ENCODE measurements at places on chromosomes 11 and 22.
A peak's percentile ranks its signal among the peaks of the same experiment; 100 is the strongest.

- peak; percentile 71 for DNase-seq
These were observed 6.9 kb upstream of the B3GNT6 start for GRCh38 chr11:77027275-77027674.

DNA sequence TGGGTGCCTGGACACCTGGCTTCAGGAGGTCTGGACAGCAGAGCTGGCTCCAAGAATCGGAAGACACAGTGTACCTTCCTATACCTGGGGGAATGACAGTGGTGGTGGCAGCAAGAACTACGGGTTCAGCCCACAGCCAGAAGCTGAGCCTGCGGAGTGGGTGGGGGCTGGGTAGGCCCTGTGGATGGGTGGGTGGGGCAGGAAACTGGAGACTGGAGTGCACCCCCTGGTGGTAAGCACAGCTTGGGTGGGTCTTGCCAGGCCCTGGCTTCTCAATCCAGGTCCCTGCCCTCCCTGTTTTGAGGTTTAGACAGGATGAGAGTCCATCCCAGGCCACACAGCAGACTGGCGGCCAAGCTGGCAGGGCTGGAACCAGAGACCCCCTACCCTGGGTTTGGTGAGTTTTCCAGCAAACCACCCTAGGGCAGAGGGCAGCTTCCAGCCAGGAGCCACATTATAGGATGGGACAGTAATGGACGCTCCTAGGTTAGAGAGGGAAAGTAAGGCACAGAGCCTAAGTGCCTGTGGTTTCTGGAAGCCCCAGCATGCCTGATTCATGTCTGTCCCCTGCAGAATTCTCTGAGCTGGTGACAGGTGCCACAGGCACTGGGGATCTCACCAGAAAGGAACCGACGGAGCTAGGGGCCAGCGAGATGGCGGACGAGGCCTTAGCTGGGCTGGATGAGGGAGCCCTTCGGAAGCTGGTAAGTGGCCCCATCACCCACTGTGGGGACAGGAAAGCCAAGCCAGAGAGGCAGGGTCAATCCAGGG is 1.7 kb downstream of the SMTN start:
- DNase-seq: no peak

GRCh38 chr11:73077454-73077853 is 64.7 kb downstream of the FCHSD2 start:
- DNase-seq: no peak

DNA sequence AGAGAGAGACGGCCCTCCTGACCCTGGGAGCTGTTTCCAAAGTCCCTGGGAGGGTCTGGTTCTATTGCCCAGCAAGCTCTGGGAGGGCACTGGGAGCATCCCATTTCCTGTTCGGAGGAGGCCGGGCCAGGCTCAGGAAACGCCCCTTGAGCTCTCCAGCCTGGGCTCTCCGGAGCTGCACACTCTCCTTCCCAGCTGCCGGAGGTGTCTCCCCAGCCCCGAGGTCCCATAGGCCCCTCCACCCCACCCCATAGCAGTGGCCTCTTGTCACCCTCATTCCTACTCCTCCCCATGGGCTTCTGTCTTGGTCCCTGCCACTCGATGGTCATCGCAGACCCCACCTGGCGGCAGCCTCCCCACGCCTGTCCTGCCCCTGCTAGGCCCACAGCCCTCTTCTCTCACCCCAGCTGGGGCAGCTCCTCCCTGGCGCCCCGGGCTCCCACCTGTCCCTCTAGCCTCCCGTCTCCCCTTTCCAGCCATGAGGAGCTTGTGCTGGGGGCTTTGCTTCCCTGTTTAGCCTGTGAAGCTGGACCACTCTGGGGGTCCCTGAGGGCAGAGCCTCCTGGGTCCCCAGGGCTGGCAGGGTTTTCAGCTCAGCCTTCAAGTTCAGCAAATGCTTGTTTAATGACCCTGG is 2.8 kb downstream of the TSPAN32 start:
- no peak for DNase-seq

DNA sequence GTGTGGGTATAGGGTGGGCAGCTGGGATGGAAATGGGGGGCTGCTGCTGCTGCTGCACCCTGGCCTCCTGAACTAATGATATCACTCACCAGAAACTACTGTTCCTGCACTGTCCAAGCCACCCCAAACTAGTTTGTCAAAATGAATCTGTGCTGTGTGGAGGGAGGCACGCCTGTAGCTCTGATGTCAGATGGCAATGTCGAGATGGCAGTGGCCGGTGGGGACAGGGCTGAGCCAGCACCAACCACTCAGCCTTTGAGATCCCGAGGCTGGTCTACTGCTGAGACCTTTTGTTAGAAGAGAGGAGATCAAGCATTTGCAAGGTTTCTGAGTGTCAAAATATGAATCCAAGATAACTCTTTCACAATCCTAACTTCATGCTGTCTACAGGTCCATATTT is 1.3 kb downstream of the RAG1 start:
- DNase-seq: no peak

- DNase-seq: no peak
These were observed 473.7 kb downstream of the JRKL start for GRCh38 chr11:96863520-96863919.

DNA sequence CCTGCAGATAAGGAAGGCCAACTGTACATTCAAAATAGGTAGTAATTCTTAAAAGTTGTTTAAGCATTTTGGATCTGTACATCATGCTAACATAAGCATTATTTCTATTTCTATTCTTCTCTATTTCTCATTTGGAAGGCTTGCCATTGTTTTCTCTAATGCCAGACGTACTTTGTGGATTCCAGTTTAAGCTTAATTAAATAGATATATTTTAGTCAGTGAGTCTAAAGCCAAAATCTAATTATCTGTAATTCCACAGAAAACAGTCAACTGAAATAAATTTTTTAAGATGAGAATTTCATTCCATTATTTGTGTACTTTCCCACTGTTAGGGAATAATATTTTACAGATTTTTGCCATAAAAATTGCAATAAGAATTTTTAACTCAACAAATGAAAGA is 123.0 kb downstream of the LUZP2 start:
- no peak for DNase-seq

DNA sequence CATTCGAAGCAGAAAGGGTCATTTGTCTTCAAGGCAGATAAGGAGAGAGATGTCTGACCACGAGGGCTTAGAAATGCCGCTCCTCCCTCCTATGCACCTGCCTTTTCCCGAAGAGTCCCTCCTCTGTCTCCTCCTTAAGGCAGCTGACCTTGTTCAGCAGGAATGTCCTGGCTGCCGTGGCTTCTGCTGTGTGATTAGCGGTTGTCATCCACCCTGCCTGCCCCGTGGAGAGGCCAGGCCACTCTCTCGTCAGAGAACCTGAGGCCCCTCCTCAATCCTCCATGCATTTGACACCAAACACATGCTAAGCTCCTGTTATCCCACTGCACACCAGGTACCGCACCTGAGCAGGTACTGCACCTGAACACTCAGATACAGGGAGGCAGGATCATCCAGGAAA is 834.6 kb downstream of the TBC1D22A start:
- no peak for DNase-seq

- no peak for DNase-seq
These were observed 154.9 kb downstream of the TRPC6 start for GRCh38 chr11:101428918-101429317.

- no peak for DNase-seq
These were observed 41.8 kb upstream of the AMPD3 start for GRCh38 chr11:10413268-10413667.

DNA sequence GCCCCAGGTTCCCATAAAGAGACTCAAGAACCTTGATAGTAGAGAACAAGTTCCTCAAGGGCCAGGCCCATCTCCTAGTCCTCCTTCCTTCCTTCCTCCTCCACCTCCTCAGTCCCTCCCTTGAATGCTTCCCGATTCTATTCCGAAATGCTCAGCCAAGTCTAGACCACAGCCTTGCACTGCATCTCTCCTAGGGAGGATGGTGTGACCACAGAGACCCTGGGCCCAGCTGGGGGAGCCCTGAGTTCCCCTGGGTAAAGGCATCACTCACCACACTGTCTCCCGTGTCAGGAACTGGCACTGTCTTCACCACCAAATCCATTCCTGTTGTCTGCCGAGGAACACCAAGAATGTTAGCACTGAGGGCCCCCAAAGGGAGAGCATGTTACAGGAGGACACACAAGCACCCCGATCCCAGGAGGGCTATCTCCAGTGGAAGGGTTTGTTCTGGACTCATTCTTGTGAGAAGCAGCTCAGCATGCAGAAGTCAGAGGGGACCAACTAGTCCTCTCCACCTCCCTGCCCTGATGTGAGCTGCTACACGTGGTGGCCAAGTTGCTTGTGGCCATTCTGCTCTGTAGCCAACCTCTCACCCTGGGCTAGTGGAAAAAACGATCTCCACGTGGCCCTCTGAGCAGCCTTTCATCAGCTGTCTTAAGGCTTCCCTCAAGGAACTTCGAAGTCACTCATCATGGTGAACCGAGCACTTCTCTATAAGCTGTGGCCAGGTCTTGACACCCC is 8.7 kb downstream of the IFT27 start:
- no peak for DNase-seq

GRCh38 chr11:95231881-95232605 is 1.0 kb upstream of the SESN3 start:
- peak; percentile 63 for DNase-seq

GRCh38 chr11:12547953-12548650 is 126.1 kb upstream of the TEAD1 start:
- no peak for DNase-seq

GRCh38 chr22:48488611-48489511 is 1338.8 kb downstream of the BRD1 start:
- DNase-seq: no peak

GRCh38 chr11:122686111-122686510 is 30.6 kb downstream of the UBASH3B start:
- DNase-seq: no peak

DNA sequence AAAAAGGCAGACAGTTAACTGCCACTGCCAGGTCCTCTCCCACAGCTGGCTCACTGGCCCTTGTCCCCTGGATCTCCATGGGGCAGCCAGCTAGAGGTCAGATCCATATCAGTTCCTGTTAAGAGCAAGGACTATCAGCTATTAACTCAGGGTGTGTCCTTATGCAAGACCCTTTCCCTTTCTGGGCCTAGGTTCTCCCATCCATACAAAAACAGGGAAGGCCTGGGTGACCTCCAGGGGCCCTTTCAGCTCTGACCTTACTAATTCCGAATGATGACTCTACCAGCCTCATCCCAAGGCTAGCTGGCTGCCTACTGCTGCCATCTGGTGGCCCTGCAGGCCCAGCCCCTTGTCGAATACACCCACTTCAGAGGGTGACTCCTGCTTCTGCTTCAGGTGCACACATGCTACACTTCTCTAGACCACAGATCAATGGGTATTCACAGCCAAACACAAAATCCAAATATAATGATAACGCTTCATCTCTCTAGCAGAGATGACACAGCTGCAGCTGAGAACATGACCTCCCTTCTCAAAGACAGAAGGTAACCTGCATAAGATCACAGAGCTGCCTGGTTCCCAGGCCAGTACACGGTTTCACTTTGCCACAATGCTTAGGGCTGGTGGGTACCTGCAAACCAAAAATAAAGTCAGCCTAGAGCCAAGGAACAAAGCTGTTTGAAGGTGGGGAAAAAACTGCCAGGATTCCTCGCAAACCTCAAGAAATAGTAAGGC is 34.1 kb downstream of the SERGEF start:
- DNase-seq: no peak

DNA sequence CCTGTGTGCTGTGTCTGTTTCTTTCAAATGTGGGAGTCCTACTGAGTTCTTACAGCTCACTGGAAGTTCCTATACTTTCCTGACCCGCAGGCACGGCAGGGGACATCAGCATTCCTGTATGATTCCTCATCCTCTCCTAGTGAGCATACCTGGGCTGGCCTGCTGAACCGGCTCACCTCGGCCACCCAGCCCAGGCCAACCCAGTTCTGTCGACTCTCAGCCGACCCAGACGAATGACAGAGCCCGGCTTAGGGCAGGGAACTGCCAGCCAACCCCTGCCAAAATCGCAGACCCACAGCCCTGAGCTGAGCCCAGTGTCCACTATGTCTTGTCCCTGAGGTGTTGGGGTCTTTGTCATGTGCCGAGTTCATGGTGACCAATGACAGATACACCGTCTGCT is 339.7 kb downstream of the BRD1 start:
- DNase-seq: no peak

- no peak for DNase-seq
These were observed 29.9 kb upstream of the TXNRD2 start for GRCh38 chr22:19971276-19972124.

DNA sequence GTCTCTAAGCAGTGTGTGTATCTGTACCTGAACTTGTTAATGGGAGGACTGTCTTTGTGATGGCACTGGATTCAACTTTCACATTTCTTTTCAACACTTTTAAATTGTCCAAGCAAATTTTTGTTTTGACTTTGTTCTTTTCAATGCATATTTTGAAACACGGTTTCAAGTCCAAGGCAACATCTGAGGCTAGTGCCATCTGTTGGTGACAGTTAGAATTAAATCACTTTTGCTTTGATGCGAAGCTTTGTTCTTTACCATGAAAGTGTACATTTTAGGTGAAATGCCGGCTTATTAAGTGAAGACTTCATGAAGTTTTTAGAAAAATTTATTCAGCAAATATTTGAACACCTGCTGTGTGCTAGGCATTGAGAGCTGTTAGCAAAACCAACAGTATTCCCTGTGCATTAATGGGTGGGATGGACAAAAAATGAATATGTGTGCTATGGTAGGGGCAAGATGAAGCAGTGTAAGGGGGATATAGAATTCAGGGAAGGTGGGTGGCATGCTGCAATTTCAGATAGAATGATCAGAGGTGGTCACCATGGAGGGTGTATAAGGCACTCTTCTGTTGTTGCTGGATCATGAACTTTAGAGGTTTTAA is 70.2 kb downstream of the DDX10 start:
- no peak for DNase-seq

DNA sequence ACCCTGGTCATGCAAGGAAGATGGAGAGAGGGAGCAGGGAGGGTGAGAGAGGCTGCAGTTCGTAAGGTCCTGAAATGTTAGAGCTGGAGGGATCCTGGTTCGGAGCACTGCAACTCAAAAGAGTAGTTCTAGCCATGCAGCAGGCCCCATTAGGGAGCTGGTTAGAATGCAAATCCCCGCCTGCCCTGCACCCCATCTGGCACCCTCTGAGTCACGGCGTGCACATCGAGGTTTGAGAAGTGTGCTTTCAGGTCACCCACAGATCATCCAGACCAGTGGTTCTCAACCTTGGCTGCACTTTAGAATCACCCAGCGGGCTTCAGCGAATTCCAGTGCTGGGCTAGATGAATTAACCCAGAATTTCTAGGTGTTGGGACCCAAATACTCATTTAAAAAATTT is 48.2 kb downstream of the ST3GAL4 start:
- no peak for DNase-seq

- no peak for DNase-seq
These were observed 20.1 kb upstream of the NCAM1 start for GRCh38 chr11:112941104-112941503.

DNA sequence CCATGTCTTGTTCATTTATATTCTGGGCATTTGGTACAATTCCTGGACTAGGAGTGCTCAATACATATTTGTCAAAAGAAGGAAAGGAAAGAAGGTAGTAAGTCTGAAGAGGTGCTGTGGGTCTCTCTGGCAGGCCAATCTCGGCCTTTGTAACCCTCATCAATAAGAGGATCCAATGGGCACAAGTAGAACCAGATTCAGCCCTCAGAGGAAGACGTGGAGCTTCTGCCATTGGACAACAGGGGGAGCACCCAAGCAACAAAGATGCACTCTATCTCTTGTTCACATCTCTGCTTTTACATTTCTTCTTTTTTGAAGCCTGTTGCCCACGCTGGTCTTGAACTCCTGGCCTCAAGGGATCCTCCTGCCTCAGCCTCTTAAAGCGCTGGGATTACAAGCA is 2.2 kb upstream of the VPS11 start:
- DNase-seq: no peak
